Transverse colon (tissue), 4 donors: ENCODE measurements at places on chromosomes 12 and 14.
A peak's percentile ranks its signal among the peaks of the same experiment; 100 is the strongest.

DNA sequence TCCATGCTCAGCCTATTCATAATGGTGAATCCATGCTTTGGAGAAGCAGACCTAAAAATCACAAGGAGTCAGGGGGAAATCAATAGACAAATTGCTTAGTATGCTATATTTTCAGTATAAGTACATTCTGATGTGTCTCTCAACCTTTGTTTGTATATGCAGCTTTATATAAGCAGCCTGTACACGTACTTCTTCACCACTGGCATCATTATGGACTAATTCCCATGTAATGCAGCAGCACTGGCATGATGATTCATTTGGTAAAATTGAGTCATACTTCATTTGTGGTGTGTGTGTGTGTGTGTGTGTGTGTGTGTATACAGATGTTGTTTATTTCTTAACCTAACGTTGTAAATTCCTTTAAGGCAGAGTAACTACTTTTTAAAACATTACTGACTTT is 10.9 kb downstream of the DCP1B start:
- DNase-seq = no peak

DNA sequence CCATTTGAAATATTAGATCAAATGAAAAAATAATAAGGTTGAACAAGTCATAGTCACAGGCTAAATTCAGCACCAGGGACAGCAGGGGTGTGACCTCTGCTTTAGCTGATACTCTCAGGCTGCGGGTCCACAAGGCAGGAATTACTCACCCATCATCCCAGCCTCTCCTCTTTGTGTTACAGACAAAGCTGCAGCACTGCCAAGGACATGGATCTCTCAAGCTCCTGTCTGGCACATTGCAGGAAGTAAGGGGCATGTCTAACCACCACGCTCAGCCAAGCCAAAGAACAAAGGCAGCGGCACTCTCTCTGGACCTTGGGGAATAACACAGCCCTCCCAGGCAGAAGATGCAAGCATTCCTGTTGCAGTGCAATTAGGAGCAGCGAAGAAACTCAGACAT is 783.8 kb downstream of the VRK1 start:
- no peak for DNase-seq

DNA sequence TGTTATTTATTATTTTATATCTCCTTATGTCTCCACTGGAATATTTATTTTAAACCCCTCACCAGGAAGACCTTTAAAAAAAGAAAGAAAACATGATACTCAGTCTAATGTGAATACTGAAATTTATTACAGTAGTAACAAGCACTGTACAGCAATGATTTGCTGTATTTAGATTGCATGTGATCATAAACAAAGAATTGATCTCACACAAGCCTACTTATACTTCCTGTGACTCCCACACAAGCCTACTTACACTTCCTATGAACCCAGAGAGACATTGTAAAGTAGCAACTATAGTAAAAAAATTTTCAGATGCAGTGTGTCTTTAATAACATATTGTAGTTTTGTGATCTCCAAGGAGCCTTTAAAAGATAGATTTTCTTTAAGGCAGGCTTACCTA is 142.7 kb upstream of the SYT1 start:
- DNase-seq = no peak

- DNase-seq = no peak
These were observed 46.2 kb downstream of the KDM2B start for GRCh38 chr12:121534495-121535148.

DNA sequence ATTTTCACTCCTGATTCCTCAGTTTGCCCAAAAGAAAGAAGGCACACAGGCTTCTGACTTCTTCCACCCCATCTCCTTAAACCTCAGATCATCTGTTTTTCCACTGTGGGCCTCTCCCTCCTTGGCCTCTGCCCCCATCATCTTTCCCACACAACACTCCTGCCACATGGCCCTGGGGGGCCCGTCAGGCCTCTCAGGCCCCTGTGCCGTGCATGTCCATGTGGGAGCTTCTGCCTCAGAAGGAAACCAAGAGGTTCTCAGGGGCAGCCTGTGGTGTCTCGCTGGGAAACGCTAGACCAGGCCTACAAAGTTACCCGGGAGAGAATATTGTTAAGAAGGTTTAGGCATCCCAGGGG is 8.0 kb downstream of the KLHL33 start:
- DNase-seq = no peak

- DNase-seq = no peak
These were observed 7.2 kb upstream of the FNTB start for GRCh38 chr14:64979336-64980074.

GRCh38 chr12:56596815-56597214 is 33.3 kb downstream of the BAZ2A start:
- DNase-seq = no peak

DNA sequence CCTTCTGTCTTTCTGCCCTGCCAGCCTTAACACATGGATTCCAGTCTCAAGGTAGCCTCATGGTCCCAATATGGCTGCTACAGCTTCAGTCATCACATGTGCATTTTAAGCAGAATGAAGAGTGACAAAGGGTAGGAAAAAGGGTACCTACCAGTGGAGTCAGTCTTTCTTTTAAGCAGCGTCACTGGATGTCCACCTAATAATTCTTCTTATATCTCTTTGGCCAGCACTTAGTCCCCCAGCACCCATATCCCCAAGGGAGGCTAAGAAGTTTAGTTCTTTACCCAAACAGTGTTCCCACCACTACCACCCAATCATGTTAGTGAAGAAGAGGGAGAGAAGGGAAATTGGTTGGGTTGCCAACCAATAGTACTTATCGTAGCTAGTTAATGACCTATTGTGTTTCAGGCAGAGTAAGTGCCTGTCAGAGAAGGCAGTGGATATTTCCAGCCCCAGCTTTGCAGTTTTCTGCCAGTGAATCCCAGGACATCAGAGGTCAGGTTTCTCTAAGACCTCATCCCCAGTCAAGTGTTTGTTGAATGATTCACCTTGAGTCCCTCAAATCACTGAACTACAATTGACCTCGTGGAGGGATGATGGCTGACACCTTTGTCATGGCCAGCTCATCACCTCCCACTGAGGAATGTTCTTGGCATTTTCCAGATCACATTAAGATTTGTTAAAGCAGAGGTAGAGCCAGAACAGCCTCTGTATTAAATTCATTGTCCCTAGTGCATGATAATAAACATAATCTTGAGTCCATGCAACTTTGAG is 250.9 kb upstream of the CRY1 start:
- DNase-seq = no peak

DNA sequence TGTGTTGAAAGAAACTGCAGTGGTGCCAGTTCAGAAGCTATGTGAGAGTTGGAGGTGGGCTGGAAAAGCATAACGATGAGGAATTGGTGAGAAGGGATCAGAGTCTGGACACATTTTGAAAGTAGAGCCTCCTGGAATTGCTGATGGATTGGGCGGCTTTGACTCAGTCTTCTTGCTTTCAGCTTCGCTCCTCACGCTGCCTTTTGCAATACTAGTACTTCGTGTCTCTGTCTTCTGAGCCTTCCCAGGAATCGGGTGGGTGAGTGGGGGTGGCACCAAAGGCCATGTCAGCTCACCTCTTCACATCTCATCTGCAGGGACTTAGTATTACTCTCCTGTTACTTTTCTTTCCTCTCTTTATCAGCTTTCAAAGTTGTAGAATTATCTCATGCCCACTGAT is 101.6 kb upstream of the RFX4 start:
- no peak for DNase-seq

DNA sequence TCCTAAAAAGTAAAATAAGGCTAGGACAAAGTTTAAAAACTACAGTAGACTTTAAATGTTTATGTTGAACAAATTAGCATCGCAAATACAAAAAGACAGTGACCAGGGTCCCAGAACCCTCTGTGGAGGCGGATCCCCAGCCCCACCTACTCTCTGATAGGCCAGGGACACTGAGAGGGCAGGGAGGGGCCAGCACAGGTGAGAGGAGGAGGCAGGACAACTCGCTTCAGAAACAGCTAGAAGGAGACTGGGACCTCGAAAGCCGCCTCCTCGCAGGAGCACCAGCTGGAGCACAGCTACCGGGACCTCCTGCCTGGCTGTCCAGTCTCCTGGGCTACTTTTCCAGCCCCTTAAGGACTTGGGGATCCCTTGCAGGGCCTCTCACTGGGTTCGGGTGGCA is 992 bp downstream of the DNAH10 start:
- peak; percentile 24 for DNase-seq
